ENCODE measurements at places on chromosomes 4 and X.

- DNase-seq, result no peak
Measured at GRCh38 chr4:8002525-8003309, 63.1 kb upstream of the AFAP1 start.

DNA sequence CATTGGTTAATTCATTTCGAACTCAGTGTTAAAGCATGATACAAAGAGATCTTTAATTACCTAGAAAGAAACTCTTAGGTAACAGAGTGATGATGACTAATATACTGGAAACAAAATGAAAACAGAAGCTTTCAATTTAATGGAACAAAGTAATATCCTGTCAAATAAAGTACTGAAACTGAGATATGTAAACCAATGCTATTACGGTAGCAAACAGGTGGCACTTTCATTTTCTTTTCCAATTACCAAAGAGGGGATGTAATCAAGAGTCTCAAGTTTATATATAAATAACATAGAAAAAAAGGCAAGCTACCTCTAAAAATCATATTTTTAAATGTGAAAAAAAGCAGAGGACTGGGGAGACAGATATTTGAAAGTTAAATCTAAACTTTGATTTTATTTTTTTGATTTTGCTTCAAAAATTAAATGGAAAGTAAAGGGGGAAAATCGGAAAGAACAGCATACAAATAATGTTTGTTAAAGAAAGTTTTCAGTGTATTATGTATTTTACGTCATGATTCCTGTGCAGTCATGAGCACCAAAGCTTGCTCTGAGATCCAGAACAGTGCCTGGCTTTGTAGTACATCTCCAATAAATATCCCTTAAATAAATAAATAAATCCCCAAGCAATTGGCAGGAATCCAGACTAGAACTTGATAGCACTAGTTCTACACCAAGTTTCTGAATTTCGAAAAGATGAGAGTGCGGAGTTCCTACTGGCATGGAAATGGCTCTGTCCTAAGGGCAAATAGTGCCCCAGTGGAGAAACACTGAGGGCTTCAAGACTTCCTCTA lies 25.0 kb upstream of the RAPGEF2 start:
- no peak for DNase-seq

DNA sequence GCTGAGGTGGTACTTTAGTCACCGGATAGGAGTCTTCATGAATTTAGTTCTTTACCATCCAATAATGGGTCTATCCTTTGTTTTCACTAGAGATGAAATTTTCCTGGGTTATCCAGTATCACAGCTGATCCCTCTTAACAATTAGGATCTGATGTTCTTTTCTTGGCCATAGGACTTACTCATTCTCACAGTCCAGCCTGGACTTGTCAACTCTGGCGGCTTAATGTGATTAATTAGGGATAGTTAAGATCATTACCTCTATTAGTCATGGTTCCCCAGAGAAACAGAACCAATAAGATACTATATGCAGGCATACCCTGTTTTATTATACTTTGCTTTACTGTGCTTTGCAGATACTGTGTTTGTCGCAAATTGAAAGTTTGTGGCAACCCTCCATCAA lies 272.7 kb upstream of the FAT4 start:
- DNase-seq, result no peak

DNA sequence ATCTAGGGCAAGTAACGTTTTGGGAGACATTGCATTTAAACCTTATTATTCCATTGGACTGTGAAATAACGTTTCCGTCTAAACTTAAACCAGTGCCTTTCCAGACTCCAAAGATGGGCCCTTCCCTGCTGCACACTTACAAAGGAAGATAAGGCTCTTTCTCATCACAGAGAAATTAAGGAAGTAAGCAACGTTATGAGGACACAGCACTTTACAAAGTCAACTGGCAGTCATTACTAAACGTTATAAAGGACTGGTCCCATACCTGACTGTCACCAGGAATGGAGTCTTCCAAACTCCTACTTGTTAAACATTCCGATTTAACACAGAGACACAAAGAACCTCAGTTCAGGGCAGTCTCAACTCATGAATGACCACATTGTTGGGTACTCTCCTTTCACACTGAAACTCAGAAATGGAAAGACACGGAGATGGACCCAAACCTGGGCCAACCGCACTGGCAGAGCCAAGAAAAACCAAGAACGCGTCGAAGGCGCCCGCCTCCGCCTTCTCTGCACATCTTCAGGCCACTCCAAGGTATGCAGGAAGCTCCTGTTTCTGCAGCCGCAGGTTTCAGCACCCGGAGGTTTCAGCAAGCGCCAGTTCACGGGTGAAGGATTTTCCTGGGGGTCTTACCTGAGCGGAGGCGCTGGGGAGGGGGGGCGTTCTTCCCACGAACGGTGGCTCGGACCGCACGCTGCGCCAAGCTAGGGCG lies 670 bp downstream of the PAPSS1 start:
- DNase-seq, result peak; percentile 64

DNA sequence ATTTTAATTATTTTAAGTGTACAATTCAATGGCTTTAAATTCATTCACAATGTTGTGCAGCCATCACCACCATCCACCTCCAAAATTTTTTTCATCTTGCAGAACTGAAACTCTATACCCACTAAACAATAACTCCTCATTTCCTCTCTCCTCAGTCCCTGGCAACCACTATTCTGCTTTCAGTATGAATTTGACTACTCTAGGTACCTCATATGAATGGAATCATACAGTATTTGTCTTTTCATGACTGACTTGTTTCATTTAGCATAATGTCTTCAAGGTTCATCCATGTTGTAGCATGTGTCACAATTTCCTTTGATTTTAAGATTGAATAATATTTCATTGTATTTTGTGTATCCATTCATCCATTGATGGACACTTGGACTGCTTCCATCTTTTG lies 46.9 kb downstream of the KIF4A start:
- no peak for DNase-seq

GRCh38 chr4:71009890-71010588 lies 16.6 kb downstream of the DCK start:
- DNase-seq, result no peak

DNA sequence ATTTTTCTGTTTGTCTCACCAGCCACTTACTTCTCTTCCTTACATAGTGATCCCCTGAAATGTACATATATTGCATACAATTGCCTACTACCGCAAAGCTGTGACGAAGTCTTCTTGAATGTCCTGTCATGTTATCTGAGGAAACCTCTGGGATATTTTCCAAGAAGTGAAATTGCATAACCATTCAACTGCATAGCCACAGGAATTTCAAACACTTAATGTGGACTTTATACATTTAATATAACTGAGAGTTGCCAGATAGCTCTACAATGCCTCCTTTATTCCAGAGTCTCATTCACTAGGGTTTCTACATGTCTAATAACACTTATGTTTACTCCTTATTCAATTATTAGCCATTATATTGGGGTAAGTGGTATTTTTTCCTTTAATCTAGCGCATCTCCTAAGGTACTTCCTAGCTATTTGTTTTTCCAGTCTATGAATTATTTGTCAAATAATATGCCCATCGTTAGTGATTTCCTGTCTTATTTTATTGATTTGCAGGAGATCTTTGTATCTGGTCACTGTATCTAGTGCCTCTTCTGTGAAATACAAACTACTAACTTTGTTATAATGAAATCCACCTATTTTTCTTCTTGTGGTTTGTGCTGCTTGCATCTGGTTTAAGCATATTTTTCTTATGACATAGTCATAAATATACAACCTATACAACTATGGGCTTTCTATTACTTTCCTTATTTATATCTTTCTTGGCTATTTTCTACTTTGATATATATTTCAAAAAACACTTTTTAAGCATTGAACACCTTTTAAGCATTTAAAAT lies 69.2 kb upstream of the GRID2 start:
- DNase-seq, result no peak

- DNase-seq, result no peak
Measured at GRCh38 chr4:128572778-128573241, 236.7 kb upstream of the JADE1 start.

- DNase-seq, result no peak
Measured at GRCh38 chr4:101987623-101988243, 197.2 kb downstream of the BANK1 start.

GRCh38 chr4:1899149-1900086 lies 28.2 kb downstream of the NSD2 start:
- no peak for DNase-seq

- DNase-seq, result no peak
Measured at GRCh38 chr4:53855581-53856250, 208.7 kb downstream of the CHIC2 start.

- DNase-seq, result no peak
Measured at GRCh38 chrX:73930300-73930699, 367.3 kb downstream of the CHIC1 start.

- no peak for DNase-seq
Measured at GRCh38 chrX:108224727-108225621, 133.4 kb downstream of the ATG4A start.

- no peak for DNase-seq
Measured at GRCh38 chr4:166460769-166461550, 587.9 kb downstream of the TLL1 start.

DNA sequence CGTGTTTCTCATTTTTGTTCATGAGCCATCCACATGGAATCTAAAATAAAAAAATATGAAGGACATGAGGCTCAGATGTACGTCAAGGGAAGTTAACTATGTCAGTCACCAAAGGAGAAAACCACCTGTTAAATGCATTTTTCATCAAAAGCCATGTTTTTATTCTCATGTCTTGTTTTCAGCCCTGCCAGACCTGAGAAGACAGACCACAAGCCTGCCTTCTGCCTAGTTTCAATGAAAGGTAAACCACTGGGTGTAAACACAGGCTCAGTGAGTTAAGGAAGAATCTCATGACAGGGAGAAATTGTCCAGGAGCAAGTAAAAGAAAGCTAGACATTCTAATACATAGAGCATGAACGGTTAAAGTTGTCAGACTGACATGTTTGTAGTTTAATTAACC lies 52.3 kb upstream of the TNIP3 start:
- DNase-seq, result no peak

DNA sequence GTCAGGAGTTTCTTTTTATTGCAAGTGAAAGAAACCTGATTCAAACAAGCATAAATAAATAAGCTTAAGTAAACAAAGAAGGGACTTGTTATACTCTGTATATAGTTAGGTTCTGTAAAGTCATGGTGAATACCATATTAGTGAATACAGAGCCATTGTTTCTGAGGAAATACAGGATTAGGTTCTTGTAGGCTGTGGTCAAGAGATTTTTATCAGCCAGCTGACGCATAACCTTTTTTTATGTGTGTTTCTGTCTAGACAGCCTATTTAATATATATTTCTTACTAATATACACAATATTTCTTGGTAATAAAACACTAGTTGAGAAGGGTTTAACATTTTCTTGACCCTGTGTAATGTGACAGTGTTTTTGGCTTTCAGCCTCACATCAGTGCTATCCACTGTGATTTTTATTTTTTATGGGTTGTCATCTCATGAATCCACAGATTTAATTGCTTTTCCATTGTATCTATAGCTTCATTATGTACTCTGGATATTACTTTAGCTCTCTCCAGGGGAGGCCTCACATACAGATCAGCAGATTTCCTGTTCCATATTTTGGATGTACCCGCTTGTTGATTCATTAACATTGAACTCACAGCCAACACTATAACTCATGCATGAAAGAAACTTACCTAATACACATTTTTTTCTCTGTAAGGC lies 8.0 kb downstream of the HERC3 start:
- DNase-seq, result no peak

GRCh38 chr4:159383562-159383931 lies 280.7 kb downstream of the RAPGEF2 start:
- no peak for DNase-seq

GRCh38 chr4:109691411-109691920 lies 11.8 kb downstream of the CASP6 start:
- DNase-seq, result no peak

DNA sequence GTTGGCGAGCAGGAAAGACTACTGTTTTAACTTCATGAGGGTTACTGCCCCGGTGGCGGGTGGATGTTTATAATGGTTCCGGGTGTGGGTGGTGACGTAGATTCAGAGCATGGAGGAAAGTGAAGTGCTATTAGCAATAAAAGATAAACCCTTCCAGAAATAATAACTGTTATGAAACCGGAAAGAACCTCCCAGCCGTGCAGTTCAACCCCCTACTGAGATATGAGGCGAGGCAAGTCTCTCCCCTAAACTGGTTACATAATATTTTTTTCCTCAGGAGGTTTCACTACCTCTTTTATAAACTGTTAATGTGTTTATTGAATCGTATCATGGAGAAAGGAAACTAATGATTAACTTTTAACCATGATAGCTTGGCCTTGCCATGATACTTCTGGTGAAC lies 33.9 kb upstream of the STIM2 start:
- no peak for DNase-seq

DNA sequence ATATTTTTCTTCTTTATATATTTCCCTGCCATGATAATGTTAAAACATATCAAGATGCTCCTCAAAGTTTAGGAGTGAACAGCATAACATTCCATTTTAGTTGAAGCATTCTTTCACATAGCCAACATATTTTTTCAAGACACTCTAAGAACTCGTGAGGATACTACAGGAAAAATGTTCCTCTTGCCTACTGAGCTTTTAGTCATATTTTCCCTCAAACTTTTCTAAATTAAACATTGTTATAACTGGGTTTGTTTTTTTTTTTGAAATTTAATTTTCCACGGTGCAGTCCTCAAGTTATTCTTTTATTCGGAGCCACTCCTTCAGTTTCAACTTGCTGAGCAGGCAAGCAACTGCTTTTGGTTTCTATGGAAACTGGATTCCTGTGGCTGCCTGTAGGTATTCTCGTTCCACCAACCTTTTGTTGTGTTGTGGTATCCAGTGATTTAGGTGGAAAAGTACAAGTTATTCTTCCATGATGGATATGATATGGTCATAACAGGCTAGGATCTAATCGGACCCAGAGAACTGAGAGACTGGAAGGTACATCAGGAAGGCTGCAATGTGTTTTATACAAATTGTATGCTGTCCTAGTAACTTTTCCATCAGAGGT lies 248.0 kb downstream of the TRIML1 start:
- no peak for DNase-seq
